KBM-7 (cell line): ENCODE measurements at places on chromosomes 4 and X.

- no peak for DNase-seq
These were observed 41.3 kb upstream of the GRPEL1 start for GRCh38 chr4:7109169-7109568.

DNA sequence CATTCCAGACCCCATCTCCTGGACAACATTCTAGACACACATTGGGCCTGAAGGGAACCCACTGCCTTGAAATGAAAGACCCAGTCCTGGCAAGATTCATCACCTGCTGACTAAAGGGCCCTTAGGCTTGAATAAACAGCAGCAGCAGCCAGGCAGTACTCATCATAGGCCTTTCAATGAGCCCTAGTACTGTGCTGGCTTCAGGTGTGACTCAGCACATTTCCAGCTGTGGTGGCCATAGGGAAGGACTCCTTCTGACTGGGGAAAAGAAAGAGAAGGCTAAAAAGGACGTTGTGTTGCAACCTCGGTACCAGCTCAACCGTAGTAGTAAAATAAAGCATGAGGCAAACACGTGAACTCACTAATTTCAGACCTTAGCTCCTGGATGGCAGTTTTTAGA is 344.0 kb downstream of the ACTRT1 start:
- DNase-seq = no peak

DNA sequence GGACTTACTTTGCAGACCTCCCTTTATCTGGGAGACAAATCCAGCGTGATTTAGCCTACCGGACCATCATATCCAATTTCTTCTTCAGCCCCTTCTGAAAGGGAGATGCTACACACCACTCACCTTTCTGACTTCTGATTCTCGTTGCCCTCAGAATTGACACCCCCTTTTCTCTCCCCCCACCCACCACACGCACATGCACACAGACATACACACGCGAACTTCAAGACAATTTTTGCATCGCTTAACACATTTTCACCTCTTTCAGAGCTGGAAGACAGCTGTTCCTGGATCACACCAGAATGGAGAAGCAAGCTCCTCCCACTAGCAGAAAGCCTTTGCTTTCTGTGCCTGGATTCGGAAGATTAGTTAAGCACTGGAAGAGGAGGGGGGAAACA is 1.0 kb upstream of the SNCA start:
- DNase-seq = peak; percentile 20

DNA sequence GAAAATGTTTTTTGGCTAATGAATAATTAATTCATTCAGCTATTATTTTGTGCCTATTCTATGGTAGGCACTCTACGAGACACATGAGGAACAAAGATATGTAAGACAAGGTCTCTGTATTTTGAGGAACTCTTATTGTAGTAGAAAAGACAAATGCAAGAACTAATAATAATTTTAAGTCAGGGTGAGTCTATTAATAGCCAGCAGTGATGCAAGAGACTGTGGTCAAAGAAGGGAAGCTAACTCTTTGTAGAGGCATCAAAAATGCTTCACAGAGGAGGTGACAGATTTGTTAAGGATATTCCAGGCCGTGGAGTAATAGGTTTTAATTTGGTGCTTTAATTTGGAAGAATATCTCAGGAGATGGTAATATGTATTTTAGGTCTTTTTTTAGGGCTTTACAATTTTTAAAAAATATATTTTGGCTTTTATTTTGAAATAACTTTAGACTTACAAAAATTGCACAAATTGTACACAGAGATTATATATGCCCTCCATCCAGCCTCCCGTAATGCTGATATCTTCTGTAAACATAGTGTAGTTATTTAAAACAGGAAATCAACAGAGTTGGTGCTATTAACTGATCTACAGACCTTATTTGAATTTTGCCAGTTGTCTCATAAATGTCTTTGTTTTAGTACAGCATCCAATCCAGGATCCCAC is 48.1 kb downstream of the DCLK2 start:
- peak; percentile 7 for DNase-seq

- peak; percentile 60 for DNase-seq
These were observed 73.6 kb downstream of the DCK start for GRCh38 chr4:71066737-71067716.

DNA sequence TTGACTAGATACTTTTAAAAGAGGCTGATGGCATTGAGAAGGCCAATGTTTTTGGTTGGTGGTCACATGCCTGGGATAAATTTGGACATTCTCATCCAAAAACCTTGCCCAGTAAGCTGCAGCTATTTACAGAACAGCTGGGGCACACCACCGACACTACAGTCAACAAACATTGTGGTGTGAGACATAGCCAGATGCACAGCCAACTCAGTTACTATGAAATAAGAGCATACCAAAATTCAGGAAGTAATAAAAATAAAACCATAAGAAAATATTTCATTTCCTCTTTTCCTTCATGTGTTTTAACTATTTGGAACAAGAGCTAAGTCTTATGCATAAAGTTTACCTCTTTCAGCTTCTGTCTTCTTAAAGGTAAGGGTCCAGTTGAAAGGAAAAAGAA is 8.8 kb downstream of the PPM1K start:
- peak; percentile 69 for DNase-seq

- no peak for DNase-seq
These were observed 348.2 kb downstream of the BMPR1B start for GRCh38 chr4:95105983-95106382.
